Omental fat pad (tissue), 4 donors: ENCODE measurements at places on chromosomes 6 and 20. TPM values are rescaled to one million over a fixed set of nuclear protein-coding genes. Genes with fewer than 3 reads are reported as not detected.

DNA sequence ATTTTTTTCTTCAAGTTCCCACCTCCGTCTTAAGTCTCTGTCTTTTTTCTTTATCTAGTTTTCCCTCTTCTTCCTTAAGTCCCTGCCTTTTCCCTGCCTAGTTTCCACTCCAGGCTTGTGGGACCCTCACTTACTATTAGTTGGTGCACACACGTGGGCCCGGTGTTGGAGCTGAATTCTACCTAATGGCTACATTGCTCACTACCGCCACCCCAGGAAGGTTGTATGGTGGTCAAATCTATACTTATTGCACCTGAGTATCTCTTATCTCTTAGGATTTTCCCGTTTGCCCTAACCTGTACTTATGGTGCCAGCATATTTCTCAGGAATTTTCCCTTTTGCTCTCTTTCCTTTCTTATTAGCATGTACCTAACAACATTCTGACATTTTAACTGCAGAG, 692.8 kb downstream of the EPM2A start:
- no peak for DNase-seq

DNA sequence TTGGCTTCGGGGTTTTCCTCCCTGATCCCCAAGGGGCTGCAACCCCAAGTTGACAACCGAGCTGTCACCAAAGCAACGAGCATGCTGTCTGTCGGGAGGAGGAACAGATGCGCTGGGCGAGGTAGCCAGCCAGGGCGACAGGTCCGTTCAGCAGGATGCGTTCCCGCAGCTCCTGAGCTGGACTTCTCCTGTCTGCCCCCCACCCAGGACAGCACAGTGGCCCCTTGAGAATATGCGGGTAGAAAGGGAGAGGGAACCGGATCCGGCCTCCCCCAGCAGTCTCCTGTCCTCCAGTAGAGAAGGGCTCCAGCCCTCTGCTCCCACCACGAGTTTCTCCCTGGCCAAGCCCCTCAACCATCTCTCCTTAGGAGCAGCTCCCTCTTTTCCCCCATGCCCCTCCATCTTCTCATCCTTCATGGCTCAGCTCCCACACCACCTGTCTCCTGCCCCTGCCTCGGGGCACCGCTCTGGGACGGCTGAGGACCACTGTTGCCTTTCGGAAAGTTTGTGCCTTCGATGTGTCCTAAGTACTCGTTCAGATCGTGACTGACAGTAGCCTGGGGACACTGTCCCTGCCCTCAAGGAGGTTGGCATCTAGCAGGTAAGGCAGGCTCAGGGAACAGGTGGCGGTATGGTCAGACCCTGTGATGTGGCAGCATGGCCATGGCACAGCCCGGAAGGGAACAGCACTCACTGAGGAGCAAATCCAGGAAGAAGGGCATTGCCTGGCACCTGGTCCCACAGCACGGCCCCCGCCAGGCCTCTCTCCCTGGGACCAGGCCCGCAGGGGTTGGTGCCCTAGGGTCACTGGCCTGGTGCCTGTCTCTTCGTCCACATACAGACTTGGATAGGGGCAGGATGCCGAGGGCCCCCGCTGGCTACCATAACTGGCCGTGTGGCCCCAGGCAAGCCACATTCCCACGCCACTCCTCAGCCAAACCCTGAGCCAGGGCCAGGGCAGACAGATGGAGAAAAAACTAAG, 96.3 kb downstream of the ASXL1 start:
- DNase-seq = no peak

DNA sequence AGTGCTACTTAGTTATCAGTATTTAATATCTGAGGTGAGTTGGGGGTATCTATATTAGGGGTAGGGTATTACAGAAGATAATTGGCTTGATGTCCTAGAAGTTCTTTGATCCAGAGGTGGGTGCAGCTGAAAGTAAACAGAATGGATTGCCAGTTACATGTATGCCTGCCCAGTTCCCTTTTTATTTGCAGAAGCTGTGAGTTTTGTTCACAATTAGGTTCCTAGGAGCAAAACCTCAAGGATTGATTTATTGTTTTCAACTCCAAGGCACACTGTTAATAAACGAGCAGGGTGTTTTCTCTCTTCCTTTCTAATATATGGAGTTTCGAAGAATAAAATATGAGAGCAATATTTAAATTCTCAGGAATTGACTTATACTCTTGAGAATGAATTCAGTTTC, 129.0 kb downstream of the SULF2 start:
- DNase-seq = no peak

GRCh38 chr6:1596088-1596852, 13.4 kb upstream of the FOXC1 start:
- DNase-seq = no peak

ADGB gene
- total RNA-seq = not detected
